Esophagus muscularis mucosa (tissue), 4 donors: ENCODE measurements at places on chromosomes 5 and 9. TPM values are rescaled to one million over a fixed set of nuclear protein-coding genes. Genes with fewer than 3 reads are reported as not detected.

FNIP1 gene
- 36.6 TPM for total RNA-seq

LHX6 gene
- 16.8 TPM for total RNA-seq

DNA sequence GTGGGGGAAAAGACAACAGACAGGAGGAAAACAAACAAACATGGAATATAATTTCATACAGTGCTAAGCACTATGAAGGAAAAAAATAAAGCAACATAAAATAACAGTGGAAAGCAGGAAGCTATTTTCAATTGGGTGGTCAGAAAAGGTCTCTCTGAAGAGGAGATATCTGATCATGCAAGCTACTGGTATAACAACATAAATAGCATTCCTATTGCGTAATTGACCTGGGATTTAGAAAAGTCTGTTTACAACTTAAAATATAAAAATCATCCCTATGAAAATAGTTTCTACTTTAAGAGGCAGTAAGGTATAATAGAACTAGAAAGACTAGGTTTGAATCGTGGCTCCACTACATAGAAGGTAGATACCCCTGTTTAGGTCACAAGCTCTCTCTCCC, 61.4 kb downstream of the FBXW11 start:
- DNase-seq: no peak

DNA sequence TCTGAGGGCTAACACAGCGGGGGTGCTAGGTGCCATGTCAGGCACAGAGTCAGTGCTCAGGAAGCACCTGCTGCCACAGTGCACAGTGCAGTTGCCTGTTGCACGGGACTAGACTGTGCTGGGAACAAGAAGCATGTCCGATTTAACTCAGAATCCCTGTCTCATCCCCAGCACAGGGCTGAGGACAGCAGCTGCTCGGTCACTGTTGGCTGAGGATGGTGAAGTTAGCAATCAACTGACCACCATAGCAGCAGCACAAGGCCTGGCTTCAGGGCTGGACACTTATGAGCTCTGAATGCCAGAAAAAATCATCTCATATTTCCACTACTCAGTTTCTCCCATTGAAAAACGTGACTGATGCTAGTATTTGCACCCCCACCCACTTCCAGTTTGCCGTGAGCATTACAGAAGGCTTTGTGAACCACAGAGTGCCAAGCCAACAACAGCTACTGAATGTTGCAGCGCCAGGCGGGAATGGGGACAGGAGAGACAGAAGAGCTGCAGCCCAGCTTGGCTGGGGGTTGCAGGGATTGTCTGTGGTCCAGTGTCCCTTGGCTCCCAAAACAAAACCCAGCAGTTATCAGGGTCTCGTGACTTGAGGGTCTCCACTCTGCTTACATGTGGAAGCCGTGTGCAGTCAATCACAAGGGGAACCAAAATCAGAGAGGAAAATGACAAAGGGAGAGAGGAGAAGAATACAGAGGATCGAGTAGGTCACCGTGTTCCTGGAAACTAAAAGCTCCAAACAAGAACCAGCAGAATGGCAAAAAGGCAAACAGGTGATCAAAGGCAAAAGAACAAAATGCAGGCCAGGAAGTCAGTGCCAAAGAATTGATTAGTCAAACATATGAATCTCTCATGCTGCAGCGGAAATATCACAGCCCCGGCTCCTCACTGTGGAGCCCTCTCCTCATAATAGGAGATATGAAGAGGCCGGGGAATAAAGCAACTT, 155.6 kb downstream of the CRB2 start:
- no peak for DNase-seq

GRCh38 chr9:91660521-91660920, 236.9 kb upstream of the NFIL3 start:
- no peak for DNase-seq

DNA sequence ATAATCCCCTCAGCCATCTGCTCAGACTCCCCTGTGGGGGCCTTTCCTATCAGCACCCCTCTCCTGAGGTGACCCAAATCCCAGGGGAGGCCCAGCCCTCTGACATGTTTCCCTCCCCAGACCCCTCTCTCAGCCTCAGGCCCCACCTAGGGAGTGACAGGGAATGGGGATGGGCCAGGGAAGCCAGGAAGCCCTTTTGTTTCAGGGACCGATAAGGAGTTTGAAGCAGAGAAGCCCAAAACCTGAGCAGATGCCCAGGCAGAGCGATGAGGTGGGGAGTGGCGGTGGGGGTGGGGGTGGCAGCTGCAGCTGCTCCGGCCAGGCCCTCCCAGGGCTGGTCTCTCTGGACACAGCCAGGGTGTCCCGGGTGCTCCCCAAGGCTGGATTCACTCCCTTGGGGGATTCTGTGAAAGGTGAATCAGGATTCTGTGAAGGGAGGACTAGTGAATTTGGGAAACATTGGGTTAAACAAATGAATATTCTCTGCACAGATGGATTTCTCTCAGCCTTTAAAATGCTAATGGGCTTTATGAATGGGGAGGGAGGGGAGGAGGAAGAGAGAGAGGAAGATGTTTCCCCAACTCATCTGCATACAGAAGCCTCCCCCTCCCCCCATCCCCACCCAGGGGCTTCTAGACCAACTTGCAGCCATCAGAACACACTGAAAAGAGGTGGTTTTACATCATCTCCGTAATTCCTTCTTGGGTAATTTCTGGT, 17.4 kb downstream of the AKNA start:
- DNase-seq: no peak

DNA sequence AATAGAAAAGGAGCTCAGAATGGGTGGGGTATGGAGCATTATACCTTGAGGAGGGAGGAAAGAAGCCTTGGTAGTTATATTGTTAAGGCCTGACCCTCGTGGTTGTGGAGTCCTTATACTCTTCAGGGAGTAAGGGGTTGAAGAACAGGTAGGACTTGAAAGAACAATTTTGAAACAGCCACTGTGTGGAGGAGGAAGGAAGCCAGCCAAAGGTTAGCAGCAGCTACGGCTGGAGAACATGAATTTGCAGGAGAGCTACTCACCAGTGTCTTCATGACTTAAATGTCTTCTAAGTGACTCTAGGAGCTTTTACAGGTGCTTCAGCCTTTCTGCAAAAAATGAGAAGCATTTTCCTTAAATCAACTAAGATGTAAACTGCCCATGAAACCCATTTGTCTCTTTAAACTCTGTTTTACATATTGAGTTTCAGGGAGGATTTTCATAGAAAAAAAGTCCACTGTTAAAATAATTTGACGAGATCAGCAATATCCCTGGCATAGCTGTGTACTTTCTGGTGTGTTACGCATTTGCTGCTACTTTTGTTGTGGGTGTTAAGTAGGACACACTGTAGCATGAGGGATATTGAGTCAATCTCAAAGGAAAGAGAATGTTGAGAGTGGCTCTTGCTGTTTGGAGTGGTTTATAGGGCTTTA, 110.6 kb upstream of the ELL2 start:
- DNase-seq: no peak

DNA sequence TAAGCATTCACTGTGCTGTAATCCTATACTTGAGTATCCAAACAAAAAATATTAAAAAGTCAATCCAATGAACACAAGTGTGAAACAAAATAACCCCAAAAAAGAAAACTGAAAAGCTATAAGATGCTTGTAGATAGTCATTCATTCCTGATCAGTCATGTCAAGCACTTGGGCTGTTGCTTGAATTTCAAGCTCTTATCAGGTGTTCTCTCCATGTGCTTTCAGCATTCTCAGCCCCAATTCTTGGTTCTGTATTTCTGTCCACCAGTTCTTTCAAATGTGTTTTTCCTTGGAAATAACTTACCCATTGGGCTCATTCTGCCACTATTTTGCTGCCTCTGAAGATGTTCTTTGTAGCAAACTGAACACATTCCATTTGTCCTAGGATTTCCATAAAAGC, 4.7 kb downstream of the ZFAND5 start:
- DNase-seq: no peak

DNA sequence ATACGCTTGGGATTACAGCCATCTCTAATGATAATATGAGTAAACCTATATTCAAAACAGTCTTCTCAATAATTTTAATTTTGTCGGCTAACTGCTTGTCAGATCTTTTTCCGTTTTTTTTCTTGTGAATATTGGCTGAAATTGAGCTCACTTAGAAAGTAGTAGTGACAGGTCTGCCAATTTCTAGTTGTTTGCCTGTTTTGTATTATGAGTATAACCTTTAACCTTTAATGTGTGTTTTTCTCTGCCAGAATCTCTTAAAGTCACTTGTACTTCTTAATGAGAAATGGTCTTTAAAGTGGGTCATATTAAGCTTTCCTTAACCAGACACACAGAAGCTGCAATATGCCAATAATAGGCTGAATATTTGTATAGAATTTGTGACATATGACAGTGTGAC, 511.0 kb downstream of the CSNK1G3 start:
- DNase-seq: no peak
